ENCODE measurements at places on chromosomes 11 and 22.
A peak's percentile ranks its signal among the peaks of the same experiment; 100 is the strongest.

DNA sequence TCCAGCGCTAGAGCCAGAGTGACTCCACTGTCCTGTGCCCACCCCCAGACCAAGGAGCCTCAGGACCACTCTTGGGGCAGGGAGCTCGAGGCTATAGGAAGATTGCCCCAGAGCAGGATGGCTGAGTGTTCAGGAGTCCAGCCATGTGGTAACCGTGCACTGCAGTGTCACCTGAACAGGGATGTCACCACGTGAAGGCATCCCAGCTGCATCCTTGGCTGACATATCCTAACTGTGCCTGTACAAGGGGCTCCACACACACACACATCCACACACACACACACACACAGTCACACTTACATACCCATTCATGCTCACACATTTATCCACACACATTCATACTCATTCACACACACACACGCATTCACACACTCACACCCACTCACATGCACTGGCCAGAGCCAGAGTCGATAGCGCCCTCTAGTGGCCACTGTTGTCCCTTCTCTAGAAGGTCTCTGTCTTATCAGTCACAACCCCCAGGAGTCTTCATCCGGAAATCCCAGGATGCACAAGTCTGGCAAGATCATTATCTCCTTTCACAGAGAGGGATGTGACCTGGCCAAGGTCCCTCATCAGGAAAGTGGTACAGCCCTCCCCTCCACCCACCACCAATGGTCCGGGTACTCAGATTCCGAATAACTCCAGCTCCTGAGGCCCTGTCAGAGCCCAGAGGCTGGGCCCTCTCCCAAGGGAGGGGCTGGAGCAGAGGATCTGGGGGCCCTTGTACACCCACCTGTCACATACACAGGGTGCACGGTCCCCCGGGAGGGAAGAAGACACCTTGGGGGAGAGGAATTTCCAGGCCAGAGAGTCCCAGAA is 55.1 kb downstream of the IGLL5 start:
- peaks cover 5% of the 10 kb centered on the region for H3K4me1 ChIP-seq
- peak; percentile 87 for DNase-seq
- H3K36me3 ChIP-seq, result no peaks in the 10 kb centered on the region
- H3K27ac ChIP-seq, result peak overlapping the region; percentile 15
- peaks cover 23% of the 10 kb centered on the region for H3K27me3 ChIP-seq

DNA sequence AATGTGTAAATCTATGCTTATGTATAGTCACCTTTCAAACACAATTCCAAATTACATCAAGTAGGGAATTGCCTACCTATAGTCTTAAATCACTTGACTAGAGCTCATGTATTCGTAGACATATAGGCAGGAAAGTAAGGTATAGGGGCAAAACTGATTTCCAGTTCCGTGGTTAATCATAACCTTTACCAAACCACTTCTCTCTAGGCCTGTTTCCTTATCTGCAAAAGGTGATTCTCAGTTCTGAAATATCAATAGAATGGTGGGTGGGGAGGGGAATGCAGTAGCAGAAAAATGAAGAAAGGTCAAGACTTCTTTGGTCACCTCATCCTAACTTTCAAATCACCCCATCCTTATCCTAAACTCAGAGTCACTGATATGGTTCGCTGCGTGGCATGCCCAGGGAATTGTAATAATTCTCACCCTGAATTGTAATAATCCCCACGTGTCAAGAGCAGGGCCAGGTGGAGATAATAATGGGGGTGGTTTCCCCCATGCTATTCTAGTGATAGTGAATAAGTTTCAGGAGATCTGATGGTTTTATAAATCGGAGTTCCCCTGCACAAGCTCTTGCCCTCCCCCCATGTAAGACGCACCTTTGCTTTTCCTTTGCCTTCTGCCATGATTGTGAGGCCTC is 1.9 kb upstream of the ANO5 start:
- no peaks in the 10 kb centered on the region for H3K36me3 ChIP-seq
- H3K27me3 ChIP-seq, result peaks cover 35% of the 10 kb centered on the region
- no peak overlapping the region for H3K27ac ChIP-seq
- peaks cover 9% of the 10 kb centered on the region for H3K4me1 ChIP-seq
- no peak for DNase-seq

GRCh38 chr11:14029971-14030920 is 67.7 kb downstream of the SPON1 start:
- no peak overlapping the region for H3K4me3 ChIP-seq
- H3K4me1 ChIP-seq, result no peaks in the 10 kb centered on the region
- H3K36me3 ChIP-seq, result no peaks in the 10 kb centered on the region
- H3K27ac ChIP-seq, result no peak overlapping the region
- no peak for DNase-seq

DNA sequence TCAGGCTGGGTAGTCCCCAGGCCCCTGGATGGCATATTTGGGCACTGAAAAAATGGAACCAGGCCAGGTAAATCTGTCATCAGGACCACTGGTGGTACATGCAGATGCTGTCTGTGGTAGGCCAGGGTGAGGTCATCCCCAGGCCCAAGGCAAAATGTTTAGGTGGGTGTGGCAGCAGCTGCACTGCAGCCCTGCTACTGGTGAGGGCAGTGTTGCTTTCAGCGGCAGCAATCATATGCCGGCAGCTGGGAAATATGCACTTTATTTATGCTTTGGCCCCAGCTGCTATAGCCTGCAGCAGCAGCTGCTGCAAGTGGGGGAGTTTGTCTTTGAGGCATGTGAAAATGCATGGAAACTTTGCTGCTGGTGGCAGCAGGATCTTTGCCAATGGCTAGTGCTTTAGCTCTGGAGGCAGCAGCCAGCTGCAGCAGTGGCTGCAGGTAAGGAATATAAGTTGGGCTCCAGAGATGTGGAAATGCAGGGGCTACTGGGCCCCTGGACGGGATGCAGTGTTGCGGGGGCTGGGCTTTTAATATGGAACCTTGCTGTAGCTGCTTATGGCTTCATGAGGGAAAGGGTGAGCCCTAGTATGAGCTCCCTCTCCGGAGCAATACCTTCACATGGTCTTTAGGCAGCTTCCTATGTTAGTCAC is 365.7 kb upstream of the CADM1 start:
- H3K4me3 ChIP-seq, result no peak overlapping the region
- peaks cover 5% of the 10 kb centered on the region for H3K4me1 ChIP-seq
- peaks cover 5% of the 10 kb centered on the region for H3K27me3 ChIP-seq
- H3K27ac ChIP-seq, result no peak overlapping the region

DNA sequence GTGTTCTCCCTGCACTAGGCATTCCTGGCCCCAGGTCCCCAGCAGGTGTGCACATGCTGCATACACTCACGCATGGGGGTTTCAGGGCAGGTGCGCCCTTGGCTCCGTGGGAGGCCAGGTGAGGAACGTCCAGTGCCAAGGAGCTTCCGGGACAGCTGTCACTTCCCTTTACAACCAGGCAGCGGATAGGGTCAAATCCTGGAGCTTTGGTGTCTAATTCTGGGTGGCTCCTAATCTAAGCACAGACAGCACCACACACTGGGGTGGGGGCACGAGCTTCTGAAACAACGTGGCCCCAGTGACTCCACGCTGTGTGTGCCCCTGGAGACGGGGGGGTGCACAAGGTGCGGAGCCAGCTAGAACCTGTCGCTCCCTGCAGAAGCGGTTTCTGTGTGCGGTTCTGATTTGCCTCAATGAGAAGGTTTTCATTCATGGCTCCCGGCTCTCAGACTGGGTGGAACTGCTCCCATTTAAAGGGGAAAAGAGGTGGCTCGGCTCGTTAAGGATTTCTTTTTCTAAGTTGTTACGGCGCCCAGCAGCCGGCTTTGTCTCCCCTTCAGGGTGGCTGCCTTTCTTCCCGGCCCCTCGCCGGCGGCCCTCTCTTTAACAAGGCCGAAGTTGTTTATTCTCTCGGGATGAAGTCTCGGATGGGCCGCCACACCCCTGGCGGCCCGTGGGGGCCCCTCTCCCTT is 5.0 kb downstream of the CCND1 start:
- DNase-seq, result no peak
- no peak overlapping the region for H3K27ac ChIP-seq
- H3K27me3 ChIP-seq, result peaks cover 9% of the 10 kb centered on the region
- no peaks in the 10 kb centered on the region for H3K36me3 ChIP-seq

DNA sequence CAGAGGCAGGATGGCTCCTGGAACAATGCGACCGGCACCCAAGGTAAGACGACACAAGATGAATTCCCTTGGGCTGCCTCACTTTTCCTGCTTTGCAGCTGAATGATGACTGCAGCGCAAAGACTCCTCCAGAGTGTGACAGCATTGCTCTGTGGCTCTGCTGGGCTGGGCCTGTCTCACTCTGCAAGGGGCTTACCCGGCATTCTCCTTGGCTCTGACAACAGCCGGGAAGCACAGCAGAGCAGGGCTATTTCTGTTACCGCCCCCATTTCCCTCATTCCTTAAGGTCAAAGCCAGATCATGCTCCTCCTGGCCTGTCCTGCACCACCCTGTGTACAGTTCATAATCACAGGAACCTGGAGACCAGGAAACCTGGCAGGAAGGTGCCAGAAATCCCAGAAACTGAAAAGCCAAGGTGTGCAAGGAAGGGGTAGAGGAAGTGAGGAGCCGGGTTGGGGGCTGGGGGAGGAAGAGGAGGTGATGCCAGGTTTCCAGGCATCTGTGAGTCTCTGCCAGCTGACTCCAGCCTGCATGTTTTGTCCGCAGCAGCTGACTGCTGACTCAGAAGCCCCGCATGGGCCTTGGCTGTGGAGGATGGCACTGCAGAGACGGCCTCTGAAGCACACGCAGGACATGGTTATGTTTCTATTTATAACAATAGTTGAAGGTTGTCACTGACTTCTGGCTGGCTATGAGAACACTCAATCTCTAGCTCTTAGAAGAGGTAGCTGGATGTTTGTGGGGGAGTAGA is 113.6 kb downstream of the MICAL3 start:
- no peak for DNase-seq
- H3K27ac ChIP-seq, result no peak overlapping the region
- H3K27me3 ChIP-seq, result no peaks in the 10 kb centered on the region
- no peaks in the 10 kb centered on the region for H3K4me1 ChIP-seq

DNA sequence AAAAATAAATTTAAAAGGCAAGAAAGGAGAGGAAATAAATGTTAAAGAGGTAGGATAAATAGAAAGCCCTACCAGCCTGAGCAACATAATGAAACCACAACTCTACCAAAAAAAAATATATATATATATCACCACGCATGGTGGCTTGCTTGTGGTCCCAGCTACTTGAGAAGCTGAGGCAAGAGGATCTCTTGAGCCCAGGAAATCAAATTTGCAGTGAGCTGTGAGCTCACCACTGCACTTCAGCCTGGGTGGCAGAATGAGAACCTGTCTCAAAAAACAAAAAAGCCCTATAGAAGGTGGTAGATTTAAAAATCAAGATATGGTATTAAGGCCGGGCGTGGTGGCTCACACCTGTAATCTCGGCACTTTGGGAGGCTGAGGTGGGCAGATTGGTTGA is 10.5 kb downstream of the NUCB2 start:
- H3K36me3 ChIP-seq, result peaks cover 62% of the 10 kb centered on the region
- H3K27me3 ChIP-seq, result no peaks in the 10 kb centered on the region
- peak overlapping the region; percentile 82 for H3K27ac ChIP-seq
- DNase-seq, result no peak
- no peak overlapping the region for H3K4me3 ChIP-seq
- H3K4me1 ChIP-seq, result peaks cover 47% of the 10 kb centered on the region

- DNase-seq, result no peak
- peaks cover 26% of the 10 kb centered on the region for H3K36me3 ChIP-seq
- H3K4me1 ChIP-seq, result peaks cover 53% of the 10 kb centered on the region
- peak overlapping the region; percentile 25 for H3K4me3 ChIP-seq
- H3K27ac ChIP-seq, result no peak overlapping the region
These were observed 2.2 kb downstream of the SLC35C1 start for GRCh38 chr11:45806937-45807791.

DNA sequence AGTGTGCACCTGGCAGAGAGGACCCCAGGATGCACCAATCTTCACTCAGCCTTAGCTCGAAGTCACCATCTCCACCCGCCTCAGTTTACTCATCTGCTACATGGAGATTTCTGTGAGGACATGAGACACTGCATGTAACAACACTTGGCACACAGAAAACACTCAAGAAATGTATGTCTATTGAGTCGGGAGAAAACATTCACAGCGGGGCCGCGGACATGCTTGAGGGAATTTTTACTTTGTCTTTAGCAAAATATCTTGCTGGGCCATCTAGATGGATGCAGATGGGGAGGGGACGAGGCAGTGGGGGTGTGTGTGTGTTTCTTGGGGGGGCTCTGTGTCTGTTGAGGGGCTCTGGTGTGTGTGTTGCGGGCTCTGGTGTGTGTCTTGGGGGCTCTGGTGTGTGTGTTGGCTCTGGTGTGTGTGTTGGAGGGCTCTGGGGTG is 28.4 kb upstream of the RFPL3 start:
- no peak for DNase-seq
- H3K4me1 ChIP-seq, result no peaks in the 10 kb centered on the region
- H3K36me3 ChIP-seq, result no peaks in the 10 kb centered on the region
- no peak overlapping the region for H3K4me3 ChIP-seq
- no peak overlapping the region for H3K27ac ChIP-seq

GRCh38 chr22:50525858-50526107 is 385 bp upstream of the SCO2 start:
- peak overlapping the region; percentile 87 for H3K27ac ChIP-seq
- peaks cover 37% of the 10 kb centered on the region for H3K4me1 ChIP-seq
- no peak for DNase-seq
- H3K36me3 ChIP-seq, result peaks cover 36% of the 10 kb centered on the region

- no peak overlapping the region for H3K4me3 ChIP-seq
- peak overlapping the region; percentile 34 for H3K27ac ChIP-seq
- H3K36me3 ChIP-seq, result peaks cover 42% of the 10 kb centered on the region
- no peaks in the 10 kb centered on the region for H3K27me3 ChIP-seq
- H3K4me1 ChIP-seq, result peaks cover 33% of the 10 kb centered on the region
These were observed 47.5 kb upstream of the SCUBE2 start for GRCh38 chr11:9138612-9139579.

- no peak for DNase-seq
- peaks cover 9% of the 10 kb centered on the region for H3K4me1 ChIP-seq
- no peaks in the 10 kb centered on the region for H3K27me3 ChIP-seq
- no peak overlapping the region for H3K4me3 ChIP-seq
These were observed 58.6 kb downstream of the UVRAG start for GRCh38 chr11:75873417-75874221.

DNA sequence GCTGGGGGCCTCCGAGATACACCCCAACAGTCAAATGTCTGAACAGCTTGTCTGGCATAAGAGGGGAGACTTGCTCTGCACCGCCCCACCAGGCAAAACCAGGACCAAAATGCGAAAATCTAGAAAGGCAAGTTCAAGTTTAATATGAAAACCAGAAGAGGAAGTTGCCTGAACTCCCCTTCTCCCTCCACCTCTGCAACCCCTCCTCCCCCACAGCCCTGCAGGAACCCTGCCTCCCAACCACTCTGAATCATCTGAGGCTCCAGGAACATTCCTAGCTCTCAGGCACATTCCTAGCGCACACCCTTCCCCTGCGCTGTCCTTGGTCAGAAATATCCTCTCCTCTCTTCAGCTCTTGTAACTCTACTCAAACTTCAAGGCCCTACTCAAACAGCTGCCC is 36.7 kb downstream of the ISX start:
- H3K27me3 ChIP-seq, result peaks cover 9% of the 10 kb centered on the region
- no peak for DNase-seq
- no peaks in the 10 kb centered on the region for H3K4me1 ChIP-seq
- no peaks in the 10 kb centered on the region for H3K36me3 ChIP-seq
- H3K27ac ChIP-seq, result no peak overlapping the region
- H3K4me3 ChIP-seq, result no peak overlapping the region

GRCh38 chr11:119726585-119727522 is 2.1 kb downstream of the NECTIN1 start:
- H3K4me3 ChIP-seq, result peak overlapping the region; percentile 6
- H3K36me3 ChIP-seq, result no peaks in the 10 kb centered on the region
- H3K27me3 ChIP-seq, result peaks cover 49% of the 10 kb centered on the region
- no peak overlapping the region for H3K27ac ChIP-seq
- peaks cover 9% of the 10 kb centered on the region for H3K4me1 ChIP-seq

GRCh38 chr11:17931595-17931994 is 81.3 kb downstream of the SERGEF start:
- no peak overlapping the region for H3K4me3 ChIP-seq
- no peak overlapping the region for H3K27ac ChIP-seq
- H3K36me3 ChIP-seq, result peaks cover 10% of the 10 kb centered on the region
